Upper lobe of right lung (tissue), 1 donor: ENCODE measurements at places on chromosomes 4 and X. TPM values are rescaled to one million over a fixed set of nuclear protein-coding genes. Genes with fewer than 3 reads are reported as not detected.

Gene STARD8
- 39.4 TPM for total RNA-seq

Gene GSX2
- not detected for total RNA-seq

Gene KLF8
- total RNA-seq = 16.3 TPM

Gene HAND2
- not detected for total RNA-seq

Gene UFSP2
- total RNA-seq = 36.8 TPM

Gene VGLL1
- 1.6 TPM for total RNA-seq
